ENCODE measurements at places on chromosomes 5 and 9.

DNA sequence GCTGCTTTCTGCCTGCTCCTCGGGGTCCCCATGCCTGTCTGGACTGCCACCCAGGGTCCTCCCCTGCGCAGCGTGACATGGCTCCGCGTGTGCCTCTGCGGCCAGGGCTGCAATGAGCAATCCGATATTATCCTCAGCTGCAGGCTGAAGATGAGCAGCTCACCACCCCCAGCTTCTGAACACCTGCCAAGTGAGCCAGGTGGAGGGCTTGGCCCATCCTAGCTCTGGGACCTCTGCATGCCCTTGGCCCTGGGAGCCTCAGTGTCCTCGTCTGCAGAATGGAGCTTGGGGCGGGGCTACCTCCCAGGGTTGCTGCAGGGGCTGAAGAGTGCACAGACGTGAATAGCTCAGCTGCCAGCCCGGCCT lies 4.1 kb upstream of the MYMK start:
- no peak for DNase-seq

DNA sequence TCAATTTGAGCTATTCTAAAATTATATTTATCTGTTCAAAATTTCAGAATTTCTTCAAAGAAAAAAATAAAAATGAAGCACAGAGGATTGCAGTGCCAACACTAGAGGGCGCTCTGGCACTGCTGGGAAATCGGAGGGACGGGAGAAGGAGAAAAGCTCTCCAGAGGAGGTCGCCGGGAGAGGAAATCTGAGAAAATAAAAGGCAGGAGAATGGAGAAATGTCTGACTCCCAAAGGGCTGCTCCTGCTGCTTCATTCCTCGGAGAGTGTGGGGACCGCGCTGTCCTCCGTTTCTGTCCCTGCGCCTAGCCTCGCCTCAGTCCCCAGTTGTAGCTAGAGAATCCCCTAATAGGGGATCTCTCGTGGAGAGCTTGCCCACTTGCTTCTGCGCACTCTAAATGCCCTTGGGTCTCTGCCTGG lies 40.0 kb upstream of the ARSB start:
- DNase-seq = peak; percentile 39

GRCh38 chr5:137347865-137348264 lies 151.3 kb downstream of the SPOCK1 start:
- no peak for DNase-seq

GRCh38 chr5:99105216-99105615 lies 176.4 kb upstream of the CHD1 start:
- DNase-seq = no peak

GRCh38 chr9:13860019-13860418 lies 453.9 kb downstream of the NFIB start:
- no peak for DNase-seq

- DNase-seq = peak; percentile 28
These were observed 37.4 kb downstream of the CSNK1G3 start for GRCh38 chr5:123549256-123549904.

GRCh38 chr9:68507130-68507805 lies 33.4 kb downstream of the TMEM252 start:
- no peak for DNase-seq

DNA sequence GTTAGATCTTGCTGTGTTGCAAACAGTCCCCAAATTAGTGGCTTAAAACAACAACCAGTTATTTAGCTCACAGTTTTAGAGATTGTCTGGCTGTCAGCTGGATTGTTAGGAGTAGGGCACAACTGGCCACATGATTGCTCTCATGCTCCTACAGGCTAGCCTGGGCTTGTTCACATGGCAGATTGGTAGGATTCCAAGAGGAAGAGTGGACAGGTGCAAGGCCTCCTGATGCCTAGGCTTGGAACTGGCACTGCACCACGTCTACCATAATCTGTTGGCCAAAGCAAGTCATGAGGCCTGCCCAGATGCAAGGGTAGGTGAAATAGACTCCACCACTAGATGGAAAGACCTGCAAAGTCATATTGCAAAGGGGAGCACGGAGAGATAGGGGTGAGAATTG lies 76.4 kb downstream of the ACER2 start:
- no peak for DNase-seq

GRCh38 chr5:100444961-100445360 lies 90.2 kb upstream of the FAM174A start:
- DNase-seq = no peak

DNA sequence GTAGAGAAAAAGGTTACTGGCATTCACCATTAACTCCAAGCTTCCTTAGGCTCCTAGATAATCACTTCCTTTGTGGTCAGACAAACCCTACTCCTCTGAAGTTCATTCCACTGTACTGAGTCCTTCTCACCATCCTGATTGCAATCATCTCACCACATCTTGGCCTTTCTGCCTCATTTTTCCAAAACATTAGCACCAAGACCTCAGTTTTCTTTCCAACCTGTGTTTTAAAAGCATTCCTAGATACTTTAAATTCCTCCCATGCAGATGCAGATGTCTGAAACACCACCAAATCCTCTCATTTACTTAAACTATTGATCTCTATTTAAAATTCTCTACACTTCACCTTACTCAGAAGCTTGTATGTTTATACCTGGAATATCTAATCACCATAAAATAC lies 961.3 kb upstream of the CTNND2 start:
- DNase-seq = no peak

DNA sequence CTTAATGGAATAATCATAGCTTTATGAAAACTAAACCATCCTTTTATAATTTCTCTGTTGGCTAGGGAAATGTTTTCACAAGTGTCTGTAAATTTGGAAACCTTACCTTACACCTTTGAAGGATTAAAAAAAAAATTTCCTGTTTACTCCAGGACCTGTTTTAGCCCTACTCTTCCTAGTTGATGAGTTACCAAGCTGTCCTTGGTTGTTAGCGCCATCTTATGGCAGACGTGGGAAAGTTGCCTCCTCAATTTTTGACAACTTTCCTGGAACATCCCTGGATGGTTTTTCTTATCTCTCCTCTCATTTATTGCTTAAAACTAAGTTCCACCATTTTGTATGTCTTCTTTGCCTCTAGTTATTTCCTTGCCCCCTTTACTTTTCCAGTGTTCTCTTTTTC lies 25.7 kb downstream of the ZSWIM6 start:
- DNase-seq = no peak

DNA sequence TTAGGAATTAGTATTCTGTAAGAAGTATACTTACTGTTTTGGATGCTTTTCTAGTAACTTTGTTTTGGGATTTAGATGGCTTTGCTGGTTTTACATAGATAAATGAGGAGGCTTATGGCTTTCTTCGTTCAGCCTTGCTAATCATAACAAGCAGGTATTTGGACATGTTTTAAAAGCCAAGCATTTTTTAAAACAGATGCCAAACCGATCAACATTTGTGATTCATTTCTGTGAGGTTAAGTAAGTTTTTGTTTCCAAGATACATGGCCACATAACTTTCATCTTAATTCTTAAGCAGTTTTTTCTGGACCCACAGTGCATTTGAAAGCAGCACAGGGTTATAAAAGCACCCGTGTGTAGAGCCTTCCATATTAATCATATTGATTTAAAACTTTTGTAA lies 21.7 kb downstream of the TARS1 start:
- DNase-seq = no peak

DNA sequence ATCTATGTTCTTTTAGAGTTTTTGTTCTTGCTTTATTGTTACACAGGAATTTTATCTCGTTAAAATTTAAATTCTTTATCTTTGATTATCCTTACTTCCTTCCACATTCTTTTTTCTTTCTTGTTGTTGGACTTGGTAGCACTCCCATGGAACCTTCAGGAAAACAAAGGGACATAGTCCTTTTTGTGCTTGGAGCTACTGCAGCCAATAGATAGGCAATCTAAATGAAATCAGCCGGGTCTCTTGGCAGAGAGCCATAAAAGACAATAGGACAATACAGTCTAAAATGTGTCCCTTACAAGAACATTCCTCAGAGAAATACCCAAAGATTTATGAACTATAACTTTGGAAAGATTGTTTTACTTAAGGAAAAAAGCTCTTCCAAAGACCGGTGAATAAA lies 548.1 kb upstream of the C9orf72 start:
- no peak for DNase-seq

DNA sequence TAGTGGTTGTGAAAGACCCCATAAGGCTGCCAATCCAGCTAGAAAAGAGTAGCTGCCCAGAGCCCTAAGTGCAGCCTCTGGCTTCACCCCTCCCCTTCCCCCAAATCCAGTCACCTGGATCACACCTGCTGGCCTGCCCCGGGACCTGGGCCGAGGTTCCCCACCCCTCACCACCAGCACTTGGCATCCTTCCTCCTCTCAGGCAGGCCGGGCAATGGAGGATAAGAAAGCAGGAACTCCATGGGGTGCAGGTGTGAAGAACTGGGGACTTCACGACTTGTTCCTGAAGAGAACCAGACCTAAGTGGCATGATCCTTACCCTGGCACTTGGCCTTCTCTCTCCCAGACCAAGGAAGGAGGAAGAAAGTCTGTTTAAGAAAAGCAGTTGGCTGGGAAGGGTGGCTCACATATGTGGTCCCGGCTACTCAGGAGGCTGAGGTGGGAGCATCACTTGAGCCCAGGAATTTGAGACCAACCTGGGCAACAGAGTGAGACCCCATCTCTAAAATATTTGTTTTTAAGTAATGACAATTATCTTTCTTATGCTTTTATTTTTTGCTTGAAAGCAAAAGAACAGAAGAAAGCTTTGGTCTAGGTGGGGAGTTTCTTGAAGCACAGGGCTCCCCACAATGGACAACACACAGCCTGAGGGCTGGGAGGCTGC lies 131.1 kb downstream of the PAX5 start:
- DNase-seq = no peak

DNA sequence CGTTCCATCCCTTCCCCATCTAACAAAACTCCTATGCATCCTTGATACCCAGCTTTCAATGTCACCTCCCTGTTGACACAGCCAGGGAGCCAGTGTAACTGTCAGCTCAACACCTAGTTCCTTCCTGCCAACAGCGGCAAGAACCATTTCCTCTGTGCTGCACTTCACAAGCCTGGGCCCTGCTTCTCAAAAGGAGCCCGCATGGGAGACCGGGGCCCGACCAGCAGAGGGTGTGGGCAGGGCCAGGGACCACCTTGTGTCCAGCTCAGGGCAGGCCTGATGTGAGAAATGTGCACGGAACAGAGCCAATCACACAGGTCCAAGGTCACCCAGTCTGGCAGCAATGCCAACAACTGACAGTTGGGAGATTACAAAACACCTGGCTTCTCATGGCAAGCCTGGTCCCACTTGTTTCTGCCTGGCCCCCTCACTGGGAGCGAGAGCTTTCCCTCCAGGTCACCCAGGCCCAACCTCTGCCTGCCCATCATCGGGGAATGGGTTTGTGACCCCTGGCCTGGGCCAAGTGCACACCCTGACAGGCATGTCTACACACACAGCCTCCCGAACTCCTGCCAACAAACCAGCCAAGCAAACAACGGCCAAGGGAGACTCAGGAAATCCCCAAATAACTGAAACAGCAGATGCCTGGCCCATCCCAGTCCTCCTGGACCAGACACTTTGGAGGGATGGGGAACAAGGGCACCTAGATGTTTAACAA lies 3.1 kb downstream of the RNF44 start:
- DNase-seq = no peak

- no peak for DNase-seq
These were observed 32.7 kb upstream of the ADRA1B start for GRCh38 chr5:159883522-159883950.

DNA sequence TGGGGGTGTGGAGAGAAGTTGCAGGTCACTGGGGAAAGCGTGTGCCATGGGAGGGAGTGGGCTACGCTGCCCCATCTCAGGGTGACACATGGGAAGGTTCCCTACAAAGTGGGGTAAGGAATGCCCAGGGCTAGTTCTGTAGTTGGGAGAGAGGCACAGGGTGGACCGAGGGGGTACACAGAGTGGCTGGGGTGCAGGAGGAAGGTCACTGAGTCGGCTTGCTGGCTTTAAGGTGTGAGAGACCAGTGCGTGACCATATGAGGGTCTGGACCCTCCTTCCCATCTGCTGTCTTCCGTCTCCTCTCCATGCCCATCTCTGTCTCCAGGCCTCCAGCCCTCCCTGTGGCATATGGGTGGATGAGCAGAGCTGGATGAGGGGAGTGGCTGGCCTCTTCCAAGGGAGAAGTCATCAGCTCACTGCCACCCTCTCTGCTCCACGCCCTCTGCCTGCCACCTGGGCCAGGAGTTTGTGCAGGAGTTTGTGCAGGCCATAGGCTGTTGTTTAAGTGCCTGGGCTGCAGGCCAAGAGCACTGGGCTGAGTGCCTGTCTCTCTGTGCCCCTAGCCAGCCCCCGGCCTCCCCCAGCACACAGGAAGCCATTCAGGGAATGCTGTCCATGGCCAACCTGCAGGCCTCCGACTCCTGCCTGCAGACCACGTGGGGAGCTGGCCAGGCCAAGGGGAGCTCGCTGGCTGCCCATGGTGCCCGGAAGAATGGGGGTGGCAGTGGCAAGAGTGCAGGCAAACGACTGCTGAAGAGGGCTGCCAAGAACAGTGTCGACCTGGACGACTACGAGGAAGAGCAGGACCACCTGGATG lies 96.8 kb downstream of the PHF2 start:
- no peak for DNase-seq

DNA sequence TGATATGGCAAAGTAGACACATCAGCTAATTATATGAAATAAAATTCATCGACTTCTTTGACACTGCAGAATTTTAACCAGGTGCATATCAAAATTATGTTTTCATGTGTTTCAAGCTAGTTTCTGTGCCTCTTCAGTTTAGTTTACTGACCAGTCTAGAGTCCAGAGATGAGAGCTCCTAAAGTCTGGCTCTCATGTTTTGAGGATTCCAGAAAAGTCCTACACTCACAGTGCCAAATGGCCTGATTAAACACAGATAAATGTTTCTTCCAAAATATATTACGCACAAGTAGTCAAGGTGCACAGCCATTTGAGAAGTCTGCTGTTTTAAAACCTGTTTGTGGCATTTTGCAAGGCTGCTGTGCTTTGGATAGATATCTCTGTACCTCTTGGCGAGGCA lies 15.6 kb downstream of the RGMB start:
- no peak for DNase-seq

DNA sequence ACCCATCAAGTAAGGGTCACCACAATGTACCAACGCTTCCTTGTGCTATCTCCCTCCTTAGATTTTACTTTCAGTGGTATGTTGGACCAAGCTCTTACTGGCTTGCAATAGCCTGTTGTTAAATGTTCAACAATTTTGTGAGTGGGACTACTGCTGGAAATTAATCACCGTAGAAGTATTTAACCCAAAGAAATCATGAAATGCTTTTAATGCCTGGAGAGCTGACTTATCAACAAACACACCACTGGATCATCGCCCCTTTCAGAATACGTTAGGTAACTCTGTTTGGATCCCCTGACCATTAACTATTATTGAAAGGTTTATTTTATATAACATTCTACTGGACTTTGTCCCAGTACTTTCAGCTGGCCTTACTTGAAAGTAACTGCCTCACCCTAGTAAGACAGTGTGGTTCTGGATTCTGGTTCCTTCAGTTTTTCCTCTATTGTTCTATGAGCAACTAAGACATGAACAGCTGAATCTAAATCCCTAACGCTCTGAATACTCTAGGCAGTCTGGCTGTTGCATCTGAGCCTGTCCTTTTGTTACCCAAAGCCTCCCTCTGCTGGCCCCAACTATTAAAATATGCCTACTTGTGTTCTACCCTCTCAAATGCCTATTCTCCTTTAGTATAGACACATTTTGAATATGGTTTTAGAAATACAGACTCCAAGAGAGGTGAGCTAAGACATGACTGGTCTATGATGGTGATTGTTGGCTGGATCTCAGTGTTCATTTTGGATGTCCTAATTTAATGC lies 1203.4 kb upstream of the DMAC1 start:
- DNase-seq = no peak

GRCh38 chr9:16308645-16309044 lies 561.8 kb downstream of the BNC2 start:
- DNase-seq = no peak

- DNase-seq = no peak
These were observed 17.8 kb downstream of the BRD3 start for GRCh38 chr9:134049772-134050588.

- peak; percentile 60 for DNase-seq
These were observed 17.3 kb downstream of the SLC22A5 start for GRCh38 chr5:132386644-132387286.

Data from activated CD8-positive, alpha-beta memory T cell treated with anti-CD3 and anti-CD28 coated beads for 1 hour (primary cell).